Stimulated activated naive B cell treated with anti-CD40 and anti-IgM and Interleukin-4, amounts not matched to agents 10 μg/mL and 1 μg/mL and 100 μg/mL, for 72 hours (primary cell): ENCODE measurements at places on chromosomes 5 and 9.

DNA sequence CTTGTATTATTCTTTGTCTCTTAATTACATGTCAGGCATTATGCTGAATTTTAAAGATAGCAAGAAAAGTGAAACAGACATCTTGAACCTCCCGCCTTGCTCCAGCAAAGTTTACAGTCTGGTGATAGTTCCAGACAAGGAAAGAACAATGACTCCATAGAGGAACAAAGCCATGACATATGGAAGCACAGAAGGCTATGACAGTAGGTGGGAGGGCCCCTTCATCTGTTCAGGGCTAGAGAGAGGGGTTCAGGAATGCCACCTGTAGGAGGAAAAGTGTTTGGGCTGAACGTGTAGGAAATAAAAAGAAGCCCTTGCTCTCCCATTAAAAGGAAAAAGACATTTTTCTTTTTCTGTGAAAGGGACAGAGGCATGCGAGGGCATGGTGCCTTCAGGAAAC lies 315.6 kb downstream of the TRIM32 start:
- DNase-seq, result no peak

DNA sequence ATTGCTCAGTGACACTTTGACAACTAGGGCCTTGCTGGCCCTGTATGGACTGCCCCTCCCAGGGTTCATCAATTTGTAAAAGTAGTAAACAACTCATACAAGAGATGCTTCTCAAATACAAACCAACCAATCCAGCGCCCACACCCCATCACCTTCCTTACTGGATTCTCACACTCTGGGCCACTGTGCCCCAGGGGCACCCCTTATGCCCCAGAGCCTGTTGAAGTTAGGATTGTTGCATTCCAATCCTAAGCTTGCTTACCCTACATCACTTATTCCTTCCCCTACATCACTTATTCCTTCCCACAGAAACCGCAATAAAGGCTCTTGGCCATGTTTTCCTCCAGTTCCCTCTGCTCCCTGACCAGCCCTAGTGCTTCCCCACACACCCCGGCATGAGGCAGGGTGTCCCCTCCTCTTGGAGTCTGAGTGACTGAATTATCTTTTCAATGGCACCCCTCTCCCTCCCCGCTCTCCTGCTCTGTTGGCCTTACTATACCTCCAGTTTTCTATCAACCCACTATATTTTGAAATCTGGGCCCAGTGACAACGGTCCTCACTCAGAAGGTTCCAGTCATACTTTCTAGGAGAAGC lies 182.4 kb upstream of the S1PR3 start:
- no peak for DNase-seq

DNA sequence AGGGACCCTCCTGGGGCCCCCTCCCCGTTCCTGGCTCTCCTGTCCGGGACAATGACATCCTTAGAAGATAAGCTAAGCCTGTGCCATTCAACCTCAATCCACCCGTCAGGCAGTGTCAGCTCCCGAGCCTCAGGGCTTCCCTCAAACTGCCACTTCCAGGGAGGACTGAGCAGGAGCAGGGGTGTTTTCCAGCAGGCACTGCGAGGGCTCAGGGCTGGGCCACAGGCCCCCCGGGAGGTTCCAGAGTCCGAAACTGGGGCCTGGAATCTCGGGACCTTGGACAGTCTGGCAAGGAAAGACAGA lies 26.2 kb downstream of the LHX3 start:
- DNase-seq, result no peak

DNA sequence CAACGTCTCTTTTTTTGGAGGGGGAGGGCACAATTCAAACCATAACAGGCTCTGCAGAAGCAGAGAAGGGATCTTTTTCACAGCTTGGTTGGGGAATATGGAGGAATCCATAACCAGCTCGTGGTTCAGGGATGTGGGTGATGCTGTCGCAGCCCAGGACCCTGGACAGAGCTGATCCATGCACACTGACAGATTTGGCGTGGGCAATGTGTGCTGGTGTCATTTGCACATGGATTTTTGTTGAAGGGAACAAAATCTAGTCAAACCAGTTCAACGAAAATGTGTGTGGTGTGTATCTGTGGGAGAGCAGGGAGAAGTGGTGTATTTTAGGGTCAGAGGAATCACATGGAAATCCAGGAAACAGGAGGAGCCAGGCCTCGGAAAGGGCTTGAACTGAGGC lies 4.2 kb downstream of the DOCK2 start:
- no peak for DNase-seq

GRCh38 chr5:60102961-60103693 lies 209.6 kb upstream of the PDE4D start:
- DNase-seq, result no peak

DNA sequence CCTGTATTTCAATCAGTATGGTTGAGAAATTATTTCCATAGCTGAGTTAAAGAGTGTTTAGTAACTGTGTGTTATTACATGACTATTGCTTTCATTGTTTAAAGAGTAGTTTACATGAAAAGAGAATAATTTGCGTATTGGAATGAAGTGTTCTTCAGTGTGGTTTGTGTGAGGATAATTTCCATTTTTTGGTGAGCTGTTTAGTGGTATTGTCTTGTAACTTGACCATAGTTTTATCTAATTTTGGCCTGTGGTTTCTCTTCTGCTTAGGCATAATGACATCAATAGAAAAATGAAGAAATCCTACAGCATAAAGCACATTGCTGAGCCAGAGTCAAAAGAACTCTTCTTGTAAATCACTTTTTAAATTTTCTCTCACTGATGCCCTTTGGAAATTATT lies 151.2 kb downstream of the SNCAIP start:
- DNase-seq, result no peak

GRCh38 chr5:135995976-135996375 lies 32.8 kb upstream of the TGFBI start:
- DNase-seq, result no peak

DNA sequence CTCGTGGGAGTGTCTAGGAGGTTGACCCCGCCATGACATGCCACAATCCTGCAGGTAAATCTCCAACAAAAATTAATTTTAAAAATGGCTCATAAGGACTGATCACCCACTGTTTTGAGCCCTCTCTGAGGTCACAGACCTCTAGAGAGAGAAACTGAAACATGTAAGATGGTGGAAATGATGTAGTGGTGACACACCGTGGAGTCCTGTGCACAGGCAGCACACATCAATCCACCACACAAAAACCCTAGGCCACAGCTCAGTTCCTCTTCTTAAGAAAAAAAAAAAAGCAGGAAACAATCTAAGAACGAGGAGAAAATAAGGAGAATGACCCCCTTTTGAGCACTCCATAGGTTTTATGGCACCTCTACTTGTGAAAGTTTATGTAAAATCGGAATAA lies 93.8 kb upstream of the FAM120A start:
- DNase-seq, result no peak

DNA sequence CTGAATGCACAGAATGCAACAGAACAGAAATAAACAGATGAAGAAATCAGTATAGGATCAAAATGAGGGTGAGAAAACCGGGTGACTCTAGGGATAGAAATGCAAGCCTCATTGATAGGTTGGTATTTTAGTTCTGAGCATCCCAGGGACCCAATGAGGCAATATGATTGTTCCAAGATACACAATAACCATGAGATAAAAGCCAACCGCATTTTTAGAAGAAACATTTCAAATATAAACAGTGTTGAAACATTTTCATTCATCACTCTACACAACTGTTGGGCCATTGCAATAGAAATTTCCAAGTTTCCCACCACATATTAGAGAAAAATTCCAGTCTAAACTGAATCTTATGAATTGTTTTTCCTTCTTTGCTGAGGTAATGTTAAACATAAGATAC lies 452.3 kb upstream of the PTGER4 start:
- no peak for DNase-seq

DNA sequence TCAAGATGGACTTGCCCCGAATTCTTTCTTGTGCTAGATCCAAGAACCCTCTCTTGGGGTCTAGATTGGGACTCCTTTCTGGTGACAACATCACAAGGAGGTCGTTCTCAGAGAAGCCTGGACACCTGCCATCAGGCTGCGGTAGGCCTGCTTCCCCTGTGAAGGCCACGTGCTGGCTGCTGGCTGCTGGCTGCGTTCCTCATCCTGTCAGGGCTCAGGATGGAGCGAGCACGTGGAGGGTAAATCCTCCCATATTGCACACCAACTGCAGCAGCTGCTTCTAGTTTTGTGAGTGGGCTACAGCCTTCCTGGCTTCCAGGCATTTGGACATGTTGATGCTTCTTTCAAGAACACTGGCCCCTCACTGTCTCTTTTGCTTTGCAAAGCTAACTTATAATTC lies 95.6 kb downstream of the HSPA4 start:
- no peak for DNase-seq

DNA sequence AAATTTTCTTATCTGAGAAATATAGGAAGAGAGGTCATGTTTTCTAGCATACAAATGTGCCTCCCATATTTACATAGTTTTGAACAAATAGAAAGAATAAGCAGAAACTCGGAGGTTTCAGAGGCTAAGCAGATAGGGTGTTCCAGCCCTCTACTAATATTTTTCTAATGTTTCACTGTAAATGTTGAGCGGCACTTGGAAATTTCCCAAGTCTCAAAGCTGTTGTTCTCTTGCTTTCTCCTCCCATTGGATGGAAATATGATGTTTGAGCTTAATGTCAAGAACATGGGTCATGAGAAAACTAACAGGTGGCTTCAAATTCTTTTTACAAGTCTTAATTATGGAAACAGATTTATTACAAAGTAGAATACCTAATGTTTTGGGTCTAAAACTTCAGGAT lies 5.1 kb downstream of the SPINK1 start:
- DNase-seq, result no peak

DNA sequence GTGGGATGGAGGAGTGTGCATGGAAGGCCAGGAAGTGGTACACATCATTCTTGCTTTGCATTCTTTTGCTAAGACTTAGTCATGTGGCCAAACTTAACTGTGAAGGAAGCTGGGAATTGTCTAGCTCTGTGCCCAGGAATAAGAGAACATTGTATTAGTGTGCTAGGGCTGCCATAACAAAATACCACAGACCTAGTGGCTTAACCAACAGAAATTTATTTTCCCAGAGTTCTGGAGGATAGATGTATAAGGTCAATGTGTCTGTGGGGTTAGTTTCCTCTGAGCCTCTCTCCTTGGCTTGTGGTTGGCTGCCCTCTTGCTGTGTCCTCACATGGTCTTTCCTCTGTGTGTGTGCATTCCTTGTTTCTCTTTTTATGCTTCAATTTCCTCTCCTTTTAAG lies 32.4 kb downstream of the NNT start:
- DNase-seq, result no peak

DNA sequence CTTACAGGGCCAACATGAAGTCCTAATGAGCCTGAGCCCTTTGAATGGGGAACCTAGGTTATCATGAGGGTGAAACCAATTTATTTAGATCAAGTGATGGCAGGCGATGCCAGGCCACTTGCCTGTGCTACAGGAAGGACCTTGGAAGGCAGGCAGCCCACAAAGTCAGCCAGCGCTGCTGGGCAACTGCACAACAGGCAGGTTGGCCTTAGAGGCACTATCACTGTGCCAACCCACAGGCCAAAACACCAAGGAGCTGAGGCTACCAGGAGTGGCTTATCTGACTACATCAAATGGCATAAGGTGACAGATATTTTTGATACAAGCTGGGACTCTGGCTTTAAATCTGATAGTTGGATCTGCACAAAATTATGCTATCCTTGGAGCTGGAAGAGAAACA lies 319.1 kb downstream of the NTRK2 start:
- DNase-seq, result no peak

DNA sequence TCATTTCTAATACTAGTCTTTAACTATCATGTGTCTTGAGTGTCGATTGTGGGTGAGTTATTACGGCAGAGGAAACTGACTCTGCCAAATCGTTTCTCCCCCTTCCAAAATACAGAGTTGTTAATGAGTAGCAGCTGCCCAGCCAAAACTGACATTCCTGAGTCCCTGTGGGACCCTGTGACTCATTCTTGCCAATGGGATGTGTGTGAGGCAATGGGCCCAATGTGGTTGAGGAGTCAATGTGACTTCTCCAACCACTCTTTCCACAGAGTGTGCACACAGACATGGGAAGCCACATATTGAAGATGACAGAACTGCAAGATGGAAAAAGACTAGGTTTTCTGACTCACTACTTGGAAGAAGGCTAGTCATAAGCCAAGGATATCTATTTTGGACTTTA lies 434.7 kb downstream of the DTWD2 start:
- no peak for DNase-seq

DNA sequence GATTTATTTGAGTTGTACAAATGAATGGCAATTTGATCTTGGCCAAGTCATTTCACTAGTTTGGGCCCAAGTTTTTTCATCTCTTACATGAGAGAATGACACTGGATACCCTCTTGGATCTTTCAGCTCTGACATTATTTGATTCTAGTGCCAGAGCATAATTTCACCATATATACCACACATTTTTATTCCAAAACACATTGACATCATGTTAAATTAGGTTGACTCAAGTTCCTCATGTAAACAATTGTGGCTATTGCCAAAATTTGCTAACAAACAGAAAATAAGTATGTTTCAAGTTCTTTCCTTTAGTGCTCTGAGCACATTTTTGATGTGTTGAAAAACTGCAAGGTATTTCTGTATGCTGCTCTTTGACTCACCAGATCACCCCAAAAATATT lies 375.8 kb downstream of the ZNF608 start:
- no peak for DNase-seq

GRCh38 chr5:112604732-112605630 lies 132.7 kb upstream of the APC start:
- no peak for DNase-seq

GRCh38 chr5:170223906-170224305 lies 8.9 kb upstream of the C5orf58 start:
- DNase-seq, result no peak

DNA sequence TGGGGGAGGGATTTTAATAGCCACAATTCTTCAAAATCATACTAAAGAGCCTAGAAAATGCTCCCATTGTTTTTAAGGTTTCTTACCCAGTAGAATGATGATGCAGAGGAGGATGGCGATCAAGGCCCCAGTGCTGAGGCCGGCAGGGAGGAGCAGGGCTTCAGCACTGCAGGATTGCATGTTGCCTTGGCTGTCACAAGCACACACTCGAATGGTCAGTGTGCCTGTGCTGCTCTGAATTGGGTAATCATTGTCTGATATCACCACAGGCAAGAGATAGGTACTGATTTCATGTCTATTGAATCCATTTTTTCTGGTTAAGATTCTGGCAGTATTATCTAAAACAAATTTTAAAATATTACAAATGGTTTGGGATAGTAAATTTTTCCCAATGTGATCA lies 153.3 kb downstream of the CDH10 start:
- DNase-seq, result no peak

GRCh38 chr5:144122081-144122480 lies 48.4 kb downstream of the YIPF5 start:
- no peak for DNase-seq

DNA sequence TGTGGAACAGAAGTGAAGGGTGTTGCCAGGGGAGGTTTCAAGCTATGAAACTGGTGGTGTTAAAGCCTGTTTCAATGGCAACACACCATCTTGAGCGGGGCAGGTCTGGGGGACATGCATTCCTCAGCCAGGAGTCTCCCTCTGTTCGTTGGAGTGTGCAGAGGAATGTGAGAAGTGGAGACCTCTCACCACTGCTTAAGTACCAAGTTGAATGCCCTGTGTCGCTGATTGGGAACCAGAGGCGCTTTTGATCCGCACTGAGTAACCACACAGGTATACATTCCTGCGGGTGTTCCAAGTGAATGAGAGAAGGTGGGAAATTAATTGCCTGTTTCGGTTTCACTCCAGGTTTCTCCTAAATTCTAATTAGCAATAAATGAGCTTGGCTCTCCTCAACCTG lies 99.4 kb downstream of the LIX1 start:
- no peak for DNase-seq
